NCI-H2171 (cell line): ENCODE measurements at places on chromosomes 2 and 18.
A peak's percentile ranks its signal among the peaks of the same experiment; 100 is the strongest.

- DNase-seq, result no peak
Observed at GRCh38 chr2:176174382-176174823, 14.1 kb upstream of the HOXD1 start.

DNA sequence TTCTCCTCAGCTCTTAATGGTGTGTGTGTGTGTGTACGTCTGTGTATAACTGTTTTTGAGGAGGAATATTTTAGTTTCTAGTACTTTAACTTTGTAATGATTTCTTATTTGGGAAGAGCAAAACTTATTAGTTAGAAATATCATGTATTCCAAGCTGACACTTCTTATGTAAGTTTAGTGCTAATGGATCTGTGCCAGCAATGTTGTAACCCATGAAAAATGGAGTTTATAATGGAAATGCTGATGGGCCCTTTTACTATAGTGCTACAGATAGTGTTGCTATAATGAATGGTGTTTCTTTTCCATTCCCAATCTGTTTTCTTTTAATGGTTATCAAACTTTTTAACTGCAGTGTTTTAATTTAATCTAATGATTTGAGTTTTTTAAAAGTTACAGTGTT, 49.8 kb upstream of the OTX1 start:
- no peak for DNase-seq

GRCh38 chr2:230784795-230785194, 72.2 kb downstream of the CAB39 start:
- no peak for DNase-seq

- DNase-seq, result peak; percentile 38
Observed at GRCh38 chr2:121904656-121905055, 149.2 kb downstream of the TSN start.

GRCh38 chr18:2070631-2071030, 500.7 kb downstream of the METTL4 start:
- peak; percentile 91 for DNase-seq

DNA sequence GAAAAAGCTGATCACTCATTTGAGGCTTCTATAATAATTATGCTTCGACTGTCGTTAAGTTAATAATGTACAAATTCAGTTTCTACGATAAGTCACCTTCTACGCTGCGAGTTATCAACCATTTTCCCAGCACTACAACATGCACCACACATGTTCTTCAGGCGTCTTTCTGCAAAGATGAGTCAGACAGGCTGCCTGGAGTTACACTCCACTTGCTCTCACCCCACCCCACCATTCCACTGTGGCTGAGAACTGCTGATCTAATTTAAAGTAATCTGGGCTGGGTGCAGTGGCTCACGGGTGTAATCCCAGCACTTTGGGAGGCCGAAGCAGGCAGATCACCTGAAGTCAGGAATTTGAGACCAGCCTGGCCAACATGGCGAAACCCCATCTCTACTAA, 218.6 kb downstream of the DYM start:
- DNase-seq, result no peak

GRCh38 chr2:82526277-82526676, 1932.8 kb downstream of the SUCLG1 start:
- no peak for DNase-seq

GRCh38 chr2:225177098-225177497, 134.8 kb upstream of the DOCK10 start:
- no peak for DNase-seq

DNA sequence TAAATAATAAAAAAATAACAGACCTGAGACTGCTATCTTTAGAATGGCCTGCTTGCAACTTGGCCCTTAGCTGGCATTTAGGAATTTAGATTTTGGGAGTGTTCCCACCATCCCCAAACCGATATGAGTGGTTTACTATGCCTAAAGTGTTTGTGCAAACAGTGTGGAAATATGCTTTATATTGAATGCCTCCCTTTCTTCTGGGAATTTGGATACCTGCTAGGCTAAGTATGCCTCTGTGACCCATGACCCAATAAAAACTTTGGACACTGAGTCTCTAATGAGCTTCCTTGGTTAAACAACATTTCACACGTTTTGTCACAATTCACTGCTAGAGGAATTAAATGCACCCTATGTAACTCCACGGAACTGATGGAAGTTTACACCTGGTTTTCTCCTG, 73.2 kb downstream of the BMPR2 start:
- no peak for DNase-seq

GRCh38 chr2:232386490-232386739, 7.9 kb downstream of the ALPP start:
- DNase-seq, result no peak

- DNase-seq, result no peak
Observed at GRCh38 chr18:32152705-32153448, 37.0 kb upstream of the MEP1B start.

DNA sequence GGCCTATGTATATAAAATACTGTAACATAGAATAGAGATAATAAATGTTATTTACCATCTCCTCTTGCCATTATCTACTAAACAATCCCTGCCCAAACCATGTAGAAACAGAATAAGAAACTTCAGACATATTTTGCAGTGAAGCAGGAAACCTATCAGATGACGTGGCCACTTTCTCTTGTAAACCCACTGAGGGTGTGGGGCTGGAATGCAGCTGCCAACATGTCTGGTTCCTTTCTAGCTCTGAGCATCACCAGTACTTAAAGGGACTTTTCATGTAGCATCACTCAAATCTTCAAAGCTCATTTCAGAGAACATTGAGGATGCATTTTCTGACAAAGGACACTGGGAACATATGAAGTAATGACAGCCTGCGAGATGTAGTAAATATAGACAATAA, 251.8 kb downstream of the LPIN1 start:
- DNase-seq, result no peak

DNA sequence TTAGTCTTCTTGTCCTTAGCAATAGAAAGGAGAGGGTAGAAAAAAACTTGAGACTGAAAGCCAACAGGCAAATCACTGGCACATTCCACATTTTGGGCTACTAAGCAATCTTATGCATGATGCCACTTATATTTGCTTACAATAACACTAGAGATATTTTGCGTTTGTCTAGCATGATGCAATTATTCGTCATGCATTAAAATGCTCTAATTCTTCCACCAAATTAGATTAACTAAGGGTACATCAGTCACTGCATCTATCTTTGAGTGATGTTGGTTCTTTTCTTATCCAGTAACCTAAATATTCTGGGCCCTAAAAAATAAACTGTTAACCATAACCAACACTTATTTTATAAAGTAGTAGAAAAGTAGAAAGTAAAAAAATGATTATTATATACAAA, 1311.7 kb upstream of the CDH2 start:
- DNase-seq, result no peak

DNA sequence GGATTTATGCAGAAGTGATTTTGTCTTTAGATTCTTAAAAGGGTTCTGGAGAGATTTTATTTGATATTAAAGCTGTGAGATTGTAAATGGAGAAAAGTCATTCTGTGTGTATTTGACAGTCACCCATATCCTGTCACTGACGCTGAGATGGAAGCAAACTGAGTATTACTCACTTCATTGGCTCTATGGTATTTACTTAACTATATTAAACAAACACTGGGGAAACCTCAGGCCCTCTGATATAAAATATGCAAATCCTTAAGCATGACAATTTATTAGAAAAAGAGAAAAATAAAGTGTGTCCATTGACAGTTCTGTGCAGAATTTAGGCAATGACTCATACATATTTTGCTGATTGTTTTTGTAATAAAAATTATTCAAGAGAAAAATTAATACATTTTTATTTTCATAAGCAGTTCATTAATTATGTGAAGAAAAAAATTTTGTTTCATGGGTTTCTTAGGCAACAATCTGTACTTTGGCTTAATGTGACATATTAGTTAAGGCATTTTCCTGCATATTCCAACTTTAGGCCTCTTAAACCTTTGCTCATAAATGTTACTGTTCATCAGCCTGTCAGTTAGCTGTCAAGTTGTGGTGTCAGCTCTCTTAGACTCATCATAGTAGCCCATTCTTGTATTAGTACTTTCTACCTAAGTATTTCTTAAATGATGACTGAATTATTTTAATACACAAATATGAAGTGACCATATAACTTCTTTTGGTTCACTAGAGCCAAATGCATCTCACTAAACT, 99.9 kb downstream of the PARD3B start:
- DNase-seq, result no peak

DNA sequence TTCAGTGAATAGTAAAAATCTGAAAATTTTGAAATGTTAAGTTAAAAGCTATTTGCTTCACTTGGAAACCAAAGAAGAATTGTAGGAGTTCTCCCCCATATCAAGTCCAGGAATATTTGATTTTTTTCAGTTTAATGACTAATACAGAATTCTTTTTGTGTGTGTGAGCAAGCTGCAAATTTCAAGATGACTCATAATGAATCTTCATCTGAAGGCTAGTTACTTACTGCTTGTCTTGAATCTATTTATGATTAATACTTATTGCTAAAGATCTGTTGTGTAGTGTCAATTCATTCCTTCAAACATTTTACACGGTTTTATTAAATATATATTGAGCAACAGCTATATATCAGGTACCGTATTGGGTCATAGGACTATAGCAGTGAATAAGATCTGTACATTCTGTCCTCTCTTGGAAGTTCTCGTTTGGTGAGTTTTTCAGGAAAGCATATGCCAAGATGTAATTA, 47.8 kb upstream of the CAVIN2 start:
- no peak for DNase-seq

DNA sequence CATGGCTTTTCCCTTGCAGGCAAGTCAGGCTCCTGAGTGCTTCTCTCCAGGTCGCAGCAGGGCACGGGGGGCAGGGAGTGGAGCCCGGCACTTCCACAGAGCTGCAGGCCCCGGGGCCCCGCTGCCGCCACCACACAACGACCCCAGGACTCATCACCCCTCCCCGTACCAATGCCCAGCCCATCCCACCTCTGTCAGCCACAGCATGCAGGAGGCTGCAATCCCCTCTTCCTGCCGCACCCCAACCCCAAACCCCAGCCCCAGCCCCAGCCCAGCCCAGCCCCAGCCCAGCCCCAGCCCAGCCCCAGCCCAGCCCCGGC, 288.0 kb downstream of the NDUFA10 start:
- DNase-seq, result no peak

DNA sequence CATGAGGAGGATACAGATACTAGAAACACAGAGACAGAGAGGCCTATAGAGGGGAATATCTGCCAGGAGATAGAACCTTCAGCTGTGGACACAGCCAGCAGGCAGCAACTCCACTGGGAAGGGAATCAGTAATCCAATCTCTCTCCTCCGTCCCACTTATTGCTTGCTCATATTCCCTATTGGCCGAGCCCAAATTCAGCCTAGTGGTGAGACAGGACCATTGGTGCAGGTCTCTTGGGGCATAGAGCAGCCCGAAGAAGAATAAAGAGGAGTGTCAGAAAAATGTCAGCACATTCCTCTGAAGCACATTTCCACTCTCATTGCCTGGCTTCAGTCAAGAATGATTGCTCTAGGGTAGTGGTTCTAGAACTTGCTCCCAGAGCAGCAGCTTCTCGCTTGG, 1091.5 kb upstream of the GYPC start:
- DNase-seq, result no peak

GRCh38 chr2:136386046-136386445, 268.1 kb upstream of the CXCR4 start:
- peak; percentile 17 for DNase-seq

- no peak for DNase-seq
Observed at GRCh38 chr18:57940166-57940660, 103.8 kb upstream of the NEDD4L start.
